ENCODE measurements at places on chromosomes 6 and 20.

- DNase-seq = no peak
These were observed 32.1 kb downstream of the HECA start for GRCh38 chr6:139166956-139167313.

GRCh38 chr6:4582506-4583417 lies 193.4 kb upstream of the CDYL start:
- no peak for DNase-seq

DNA sequence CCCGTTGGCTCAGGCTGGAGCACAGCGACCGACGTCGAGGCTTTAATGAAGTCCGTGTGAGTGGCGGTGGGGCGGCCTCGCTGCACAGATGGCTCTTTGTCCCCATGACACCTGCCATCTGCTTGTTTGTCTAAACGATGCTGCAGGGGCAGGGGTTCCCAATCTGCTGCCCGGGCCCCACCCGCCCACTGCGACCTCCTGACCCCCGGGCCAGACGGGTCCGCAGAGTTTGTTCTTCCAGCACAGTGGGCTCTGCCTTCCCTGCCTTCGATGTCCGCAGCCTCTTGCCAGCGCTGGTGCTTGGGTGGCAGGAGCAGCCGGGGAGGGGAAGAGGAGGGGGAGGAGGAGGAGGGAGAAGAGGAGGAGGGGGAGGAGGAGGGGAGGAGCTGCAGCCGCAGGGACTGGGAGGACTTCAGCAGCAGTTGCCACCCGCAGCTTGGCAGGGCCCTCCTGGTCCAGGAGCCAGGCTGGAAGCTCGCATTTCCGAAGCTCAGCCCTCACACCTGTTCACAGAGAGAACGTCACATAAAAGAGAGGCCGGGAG lies 210.0 kb downstream of the DLL1 start:
- DNase-seq = peak; percentile 89

GRCh38 chr6:109580519-109580918 lies 97.5 kb upstream of the ZBTB24 start:
- no peak for DNase-seq

Measured in eye (tissue), 1 donor.